ENCODE measurements at places on chromosomes 1 and 21.

- no peak for DNase-seq
These were observed 38.8 kb downstream of the ERI3 start for GRCh38 chr1:44316231-44316759.

DNA sequence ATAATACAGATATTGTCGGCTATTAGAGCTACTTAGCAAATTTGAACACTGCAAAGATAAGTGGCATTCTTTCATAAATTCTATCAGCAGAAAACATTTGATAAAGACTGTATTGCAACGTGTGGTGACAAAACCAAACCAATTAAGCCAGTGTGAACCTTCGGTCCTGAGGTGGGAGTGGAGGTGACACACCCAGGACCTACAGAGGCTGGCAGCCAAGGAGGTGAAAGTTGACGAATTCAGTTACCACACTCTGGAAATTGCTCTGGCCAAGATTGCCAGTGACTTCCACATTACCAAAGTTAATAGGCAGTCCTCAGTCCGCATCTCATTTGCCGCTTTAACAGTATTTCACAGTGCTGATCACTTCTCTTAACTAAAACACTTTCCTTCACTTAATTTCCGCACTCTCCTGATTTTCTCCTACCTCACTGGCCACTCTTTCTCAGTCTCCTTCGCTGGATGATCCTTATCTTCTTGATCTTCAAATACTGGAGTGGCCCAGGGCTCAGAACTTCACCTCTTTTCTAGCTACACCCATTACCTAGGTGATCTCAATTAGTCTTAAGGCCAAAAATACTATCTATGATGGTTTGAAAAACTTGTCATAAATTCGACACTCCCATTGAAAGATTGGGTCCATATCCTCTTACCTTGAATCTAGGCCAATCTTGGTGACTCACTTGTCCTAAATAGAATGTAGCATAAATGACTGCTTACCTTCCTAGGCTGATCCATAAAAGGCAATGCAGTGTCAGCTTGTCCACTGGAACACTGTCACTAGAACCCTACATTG lies 5.1 kb upstream of the CDC42BPA start:
- no peak for DNase-seq

DNA sequence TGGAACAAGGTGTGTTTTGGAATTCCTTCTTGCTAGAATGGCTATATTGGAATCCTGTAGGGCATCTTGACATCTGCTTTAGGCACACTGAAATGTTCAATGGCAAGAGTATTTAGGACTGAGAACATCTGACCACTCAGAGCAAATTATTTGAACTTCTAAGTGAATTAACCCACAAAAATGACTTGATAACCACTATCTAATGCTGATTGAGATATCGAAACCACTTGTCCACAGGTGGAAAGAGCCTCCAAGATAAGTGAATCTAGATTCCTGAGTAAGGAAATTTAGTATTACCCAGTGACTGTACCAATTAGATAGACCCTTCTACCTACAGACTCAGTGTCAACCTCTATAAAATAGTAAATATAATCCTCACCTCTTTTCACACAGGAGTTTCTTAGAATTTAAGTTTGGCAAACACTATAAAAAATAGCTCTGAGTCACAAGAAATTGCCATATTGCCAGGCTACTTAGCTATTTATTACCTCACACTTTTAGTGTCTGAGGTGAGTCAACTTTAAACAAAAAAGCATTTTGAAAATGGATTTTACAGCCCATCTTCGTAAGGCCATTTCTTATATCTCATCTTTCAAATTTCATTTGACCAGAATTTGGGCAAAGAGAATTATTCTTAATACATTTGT lies 421.8 kb downstream of the PTBP2 start:
- peak; percentile 36 for DNase-seq

- DNase-seq = no peak
These were observed 83.9 kb upstream of the KCNE2 start for GRCh38 chr21:34279883-34280282.

- DNase-seq = no peak
These were observed 5.5 kb downstream of the AP4B1 start for GRCh38 chr1:113899111-113899510.

DNA sequence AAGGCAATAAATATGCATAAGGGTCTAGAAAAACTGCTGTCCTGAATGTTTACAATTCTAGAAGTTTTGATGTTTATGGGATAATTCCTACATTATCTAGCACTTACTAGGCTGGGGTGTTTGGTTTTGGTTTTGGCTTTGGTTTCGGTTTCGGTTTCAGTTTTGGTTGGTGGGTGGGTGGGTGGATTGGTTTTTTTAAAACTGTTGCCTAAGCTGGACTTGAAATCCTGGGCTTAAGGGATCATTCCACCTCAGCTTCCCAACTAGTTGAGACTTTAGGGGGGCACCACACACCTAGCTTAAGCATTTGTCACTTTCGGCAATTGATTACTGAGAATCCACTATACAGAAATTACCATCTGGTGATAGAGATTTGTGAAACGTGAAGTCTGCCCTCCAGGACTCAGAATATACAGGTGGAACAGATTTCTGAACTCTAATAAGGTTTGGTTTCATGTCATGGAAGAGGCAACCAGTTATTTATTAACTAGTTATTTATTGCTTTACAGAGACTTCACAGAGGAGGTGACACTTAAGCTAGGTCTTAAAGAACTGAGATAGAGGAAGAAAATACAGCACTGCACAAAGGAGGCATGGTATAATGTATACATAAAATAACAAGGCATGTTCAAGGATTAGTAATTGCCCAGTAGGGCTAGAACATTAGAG lies 69.6 kb downstream of the PIK3R3 start:
- no peak for DNase-seq

DNA sequence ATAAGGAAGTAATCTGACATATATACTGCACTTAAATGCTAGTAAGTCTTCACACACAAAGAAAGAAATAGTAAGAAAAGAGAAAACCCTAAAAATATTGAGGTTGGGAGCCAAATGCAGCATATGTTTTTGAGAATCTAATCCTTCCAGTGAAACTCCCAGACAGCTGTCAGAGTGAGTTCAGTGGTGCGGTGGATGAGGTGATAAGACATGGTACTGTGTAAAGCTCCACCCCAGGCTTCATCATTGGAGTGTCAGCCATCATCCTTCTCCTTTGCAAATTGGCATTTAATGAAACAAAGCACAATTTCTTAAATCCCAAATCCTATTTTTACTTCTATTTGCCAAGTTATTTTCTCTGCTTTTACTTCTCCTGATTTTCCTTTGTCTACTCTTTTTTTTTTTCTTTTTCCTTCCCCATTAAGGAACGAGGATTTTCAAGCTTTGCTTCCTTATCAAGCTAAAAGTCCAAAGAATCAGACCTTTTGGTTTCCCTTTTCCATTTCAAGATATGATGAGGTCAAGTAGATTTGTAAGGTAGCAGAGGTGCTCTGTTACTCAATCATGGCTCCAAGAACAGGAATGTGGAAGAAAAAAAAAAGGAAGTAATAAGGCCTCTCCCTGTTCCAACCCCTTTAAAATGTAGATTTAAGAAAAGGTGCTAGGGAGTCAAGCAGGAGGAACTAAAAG lies 343.3 kb downstream of the SETD4 start:
- DNase-seq = no peak

- no peak for DNase-seq
These were observed 13.9 kb downstream of the PHLDA3 start for GRCh38 chr1:201455098-201455497.

DNA sequence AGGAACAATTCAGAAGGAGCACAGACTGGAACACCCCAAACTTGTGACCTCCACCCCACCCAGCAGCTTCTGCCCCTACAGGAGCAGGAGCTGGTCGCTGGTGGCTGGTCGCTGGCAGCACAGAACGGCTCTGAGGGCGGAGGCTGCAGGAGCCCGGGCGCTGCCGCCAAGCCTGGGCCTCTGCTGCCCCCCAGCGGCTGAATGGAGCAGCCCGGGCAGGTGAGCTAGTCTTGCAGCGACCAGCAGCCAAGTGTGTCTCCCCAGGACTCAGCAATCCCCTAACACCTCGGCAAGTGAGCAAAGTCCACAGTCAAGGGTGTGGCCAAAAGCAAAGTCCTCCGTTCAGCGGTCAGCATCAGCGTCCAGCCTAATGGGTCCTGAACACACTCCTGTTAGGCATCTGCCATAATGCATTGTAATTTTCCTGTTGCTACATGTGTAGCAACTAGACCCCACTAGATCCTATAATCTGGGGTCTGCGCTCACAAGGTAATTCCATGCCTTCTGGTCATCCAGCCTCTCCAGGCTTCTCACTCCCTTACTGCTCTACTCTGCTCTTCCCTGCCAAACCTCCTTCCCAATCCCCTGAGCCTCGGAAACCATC lies 12.1 kb upstream of the GJB5 start:
- DNase-seq = peak; percentile 66

- no peak for DNase-seq
These were observed 32.4 kb downstream of the EIF2D start for GRCh38 chr1:206579747-206580437.

- DNase-seq = no peak
These were observed 29.9 kb downstream of the FMO4 start for GRCh38 chr1:171343727-171344472.

DNA sequence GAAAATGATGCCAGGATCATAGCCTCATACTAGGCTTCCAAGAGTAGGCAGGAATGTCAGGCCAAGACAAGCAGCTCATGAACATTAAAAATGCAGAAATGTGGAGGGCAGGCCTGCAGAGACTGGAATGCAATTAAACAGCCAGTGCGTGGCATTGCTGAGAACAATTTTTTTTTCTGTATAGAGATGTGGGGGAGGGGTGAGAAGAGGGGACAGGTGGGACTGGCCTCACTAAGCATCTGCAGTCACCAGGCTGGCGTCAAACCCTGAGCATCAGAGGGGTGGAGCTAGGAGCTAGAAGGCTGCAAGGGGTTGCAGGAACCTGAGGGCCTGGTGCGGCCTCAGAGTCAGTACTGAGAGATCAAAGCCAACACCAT lies 114.1 kb downstream of the TNR start:
- no peak for DNase-seq

DNA sequence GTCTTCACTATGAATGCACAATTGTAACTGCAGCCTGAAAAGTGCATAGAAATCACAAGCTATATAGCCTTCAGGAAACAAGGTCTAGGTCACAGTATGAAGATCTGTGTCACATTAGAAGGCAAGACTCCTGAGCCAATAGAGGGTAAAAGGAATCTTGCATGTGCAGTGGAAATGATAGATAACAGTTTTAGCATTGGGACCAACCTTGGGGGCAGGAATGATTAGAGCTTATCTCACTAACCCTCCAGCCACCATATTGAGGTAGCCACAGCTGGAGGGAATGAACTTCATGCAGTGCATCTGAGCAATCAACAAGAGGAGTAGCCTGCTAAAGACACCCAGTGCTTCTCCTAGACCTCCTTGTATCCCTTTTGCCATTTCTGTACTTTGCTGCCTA lies 390.1 kb downstream of the LTN1 start:
- DNase-seq = no peak

- peak; percentile 72 for DNase-seq
These were observed 10.9 kb downstream of the MORC3 start for GRCh38 chr21:36330904-36331303.

DNA sequence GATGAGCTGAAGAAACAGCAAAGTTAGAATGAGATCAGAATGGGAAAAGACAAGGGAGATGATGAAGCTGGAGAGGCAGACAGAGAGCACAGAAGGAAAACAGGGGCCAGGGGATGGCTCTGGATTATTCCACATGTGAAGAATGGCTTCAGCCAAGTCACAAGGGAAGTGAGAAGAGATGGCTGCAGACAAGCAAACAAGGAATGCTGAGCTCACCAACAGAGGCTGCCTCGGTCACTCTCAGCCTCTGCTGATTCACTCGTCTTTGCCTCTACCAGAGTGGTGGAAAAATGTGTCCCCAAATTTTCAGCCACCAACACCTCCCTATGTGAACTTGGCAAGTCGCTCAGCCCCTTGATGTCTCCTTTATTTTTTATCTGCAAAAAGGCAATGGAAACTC lies 46.7 kb downstream of the TRABD2B start:
- no peak for DNase-seq

- no peak for DNase-seq
These were observed 104.4 kb downstream of the PIK3R3 start for GRCh38 chr1:46027788-46028573.
